ENCODE measurements at places on chromosomes 12 and 14.

- DNase-seq, result no peak
Observed at GRCh38 chr14:30496852-30497251, 62.1 kb upstream of the G2E3 start.

- DNase-seq, result no peak
Observed at GRCh38 chr14:95163132-95163531, 5.8 kb upstream of the DICER1 start.

- no peak for DNase-seq
Observed at GRCh38 chr14:56358851-56359614, 220.6 kb upstream of the TMEM260 start.

DNA sequence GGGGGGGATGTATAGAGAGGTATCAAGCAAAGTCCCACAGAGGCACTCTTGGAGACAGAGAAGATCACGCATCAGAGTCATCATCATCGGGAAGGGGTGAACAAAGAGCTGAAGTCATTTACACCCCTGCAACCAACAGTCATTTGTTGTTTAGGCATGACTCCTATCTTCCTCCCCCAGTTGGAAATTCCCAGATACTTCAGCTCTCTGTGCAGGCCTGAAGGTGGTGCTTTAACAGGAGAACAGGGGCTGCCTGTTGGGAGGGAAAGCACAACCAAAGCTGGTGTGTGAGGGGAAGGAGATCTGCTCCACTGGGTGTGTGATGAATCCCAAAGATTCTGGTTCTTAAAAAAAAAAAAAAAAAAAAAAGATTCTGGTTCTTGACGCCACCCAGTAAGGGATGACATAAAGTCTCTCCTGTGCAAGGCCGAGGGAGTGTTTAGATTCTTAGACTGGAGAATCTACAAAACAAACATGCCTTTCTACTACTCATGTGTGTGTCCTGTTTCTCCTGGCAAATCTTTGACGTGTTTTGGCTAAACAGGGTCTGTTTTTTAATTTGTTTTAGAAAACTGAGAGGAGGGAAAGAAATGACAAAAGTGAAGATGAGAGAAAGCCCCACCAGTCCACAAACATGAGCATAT is 121.0 kb upstream of the ARHGAP5 start:
- DNase-seq, result no peak

GRCh38 chr14:56587701-56588100 is 8.1 kb downstream of the TMEM260 start:
- no peak for DNase-seq

GRCh38 chr14:68987653-68988036 is 8.5 kb upstream of the ACTN1 start:
- peak; percentile 80 for DNase-seq

DNA sequence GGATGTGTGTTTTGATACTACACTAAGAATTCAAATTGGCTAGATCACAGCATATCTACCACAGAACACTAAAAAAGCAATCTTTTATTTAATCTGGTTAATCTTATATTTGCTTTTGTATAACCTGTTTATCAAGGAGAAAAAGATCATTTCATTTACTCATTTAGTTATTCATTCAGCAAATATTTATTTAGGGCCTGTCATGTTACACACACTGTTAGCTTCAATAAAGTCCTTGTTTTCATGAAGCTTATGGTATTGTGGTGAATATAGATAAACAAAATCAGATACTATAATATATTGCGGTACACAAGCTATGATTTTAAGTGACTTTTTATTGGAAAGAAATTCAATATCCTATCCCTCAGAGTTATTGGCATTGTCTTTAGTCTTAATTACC is 350.8 kb downstream of the LRFN5 start:
- no peak for DNase-seq

DNA sequence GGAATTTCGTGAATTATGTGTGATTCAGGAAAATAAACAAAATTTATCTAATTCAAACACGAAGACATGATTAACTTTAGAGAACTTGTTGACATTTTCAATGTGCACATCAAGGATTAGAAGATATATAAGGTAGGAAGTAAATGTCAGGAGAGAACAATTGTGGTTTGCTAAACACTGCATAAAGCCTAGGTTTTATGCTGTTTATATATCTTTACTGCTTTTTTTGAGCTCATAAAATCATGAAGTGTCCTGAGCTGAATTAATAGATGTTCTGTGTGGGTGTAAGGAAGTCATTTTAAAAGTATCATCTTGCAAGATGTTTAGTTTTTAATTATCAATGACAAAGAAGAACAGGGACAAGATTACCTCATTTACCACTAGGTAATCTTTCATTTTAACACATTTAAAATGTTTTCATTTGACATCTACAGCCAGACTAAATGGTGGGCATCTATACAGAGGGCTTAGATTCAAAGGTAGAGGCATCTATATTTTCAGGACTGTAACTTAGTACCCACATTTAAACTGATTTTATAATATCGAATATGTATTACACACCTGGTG is 382.8 kb downstream of the ADAMTS20 start:
- no peak for DNase-seq

GRCh38 chr12:106327309-106327869 is 24.9 kb downstream of the TCP11L2 start:
- DNase-seq, result no peak

DNA sequence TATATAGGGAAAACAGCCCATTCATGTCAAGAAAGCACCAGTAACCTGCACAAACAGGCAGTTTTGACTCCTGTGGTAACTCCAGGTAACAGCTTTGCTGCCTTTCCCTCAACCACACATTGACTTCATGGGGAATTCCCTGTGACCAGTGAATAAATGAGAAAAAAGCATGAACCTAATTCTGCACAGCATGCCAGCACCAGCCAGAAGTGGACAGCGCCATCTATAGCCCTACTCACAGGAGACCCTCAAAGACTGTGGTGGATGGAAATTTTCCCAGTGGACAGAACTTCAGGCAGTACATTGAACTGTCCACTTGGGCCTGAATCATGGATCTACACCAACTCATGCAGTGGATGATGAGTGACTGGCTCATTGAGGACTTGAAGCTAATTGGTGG is 152.1 kb downstream of the SLC8A3 start:
- DNase-seq, result no peak

DNA sequence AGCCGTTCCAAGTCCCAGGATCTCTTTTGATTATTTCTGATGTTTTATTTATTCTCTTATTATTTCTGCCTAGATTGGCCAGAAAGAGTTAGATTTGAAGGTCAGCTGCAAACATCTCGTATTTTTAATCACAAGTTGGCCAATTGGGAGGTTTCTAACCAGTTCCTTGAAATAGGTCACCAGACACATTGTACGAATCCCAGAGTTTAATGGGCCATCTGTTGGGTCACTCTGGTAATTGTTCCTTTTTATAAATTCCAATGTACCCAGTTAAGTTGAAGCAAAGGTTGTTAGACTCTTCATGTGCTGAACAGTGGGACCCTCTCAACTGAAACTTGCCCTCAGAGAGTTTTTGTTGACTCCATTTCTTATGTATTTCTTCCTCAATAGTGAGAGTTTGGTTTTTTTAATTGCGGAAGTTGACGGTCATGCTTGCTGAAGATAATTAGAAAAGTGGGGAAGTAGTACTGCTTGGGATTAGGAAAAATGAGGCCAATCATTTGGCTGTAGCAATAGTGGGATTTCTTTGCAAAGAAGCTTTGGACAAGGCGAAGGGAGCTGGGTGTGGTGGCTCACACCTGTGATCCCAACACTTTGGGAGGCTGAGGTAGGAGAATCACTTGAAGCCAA is 382.7 kb upstream of the RGS6 start:
- no peak for DNase-seq

DNA sequence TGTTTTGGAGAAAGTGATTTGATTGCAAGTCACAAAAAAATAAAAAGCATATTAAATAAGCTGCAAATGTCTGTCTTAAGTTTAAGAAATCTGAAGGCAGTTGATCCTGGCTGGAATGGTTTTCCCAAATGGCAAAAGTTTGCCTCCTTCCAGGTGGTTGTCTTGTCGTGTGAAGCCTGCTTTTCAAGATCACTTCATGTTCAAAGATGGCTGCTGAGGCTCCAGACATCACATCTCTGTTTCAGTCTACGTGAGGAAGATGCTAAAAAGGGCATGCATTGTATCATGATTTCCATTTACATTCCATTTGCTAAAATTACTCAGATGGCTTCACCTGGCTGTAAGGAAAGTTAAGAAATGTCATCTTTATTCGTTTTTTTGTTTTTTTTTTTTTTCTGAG is 31.6 kb upstream of the HMGA2 start:
- no peak for DNase-seq

DNA sequence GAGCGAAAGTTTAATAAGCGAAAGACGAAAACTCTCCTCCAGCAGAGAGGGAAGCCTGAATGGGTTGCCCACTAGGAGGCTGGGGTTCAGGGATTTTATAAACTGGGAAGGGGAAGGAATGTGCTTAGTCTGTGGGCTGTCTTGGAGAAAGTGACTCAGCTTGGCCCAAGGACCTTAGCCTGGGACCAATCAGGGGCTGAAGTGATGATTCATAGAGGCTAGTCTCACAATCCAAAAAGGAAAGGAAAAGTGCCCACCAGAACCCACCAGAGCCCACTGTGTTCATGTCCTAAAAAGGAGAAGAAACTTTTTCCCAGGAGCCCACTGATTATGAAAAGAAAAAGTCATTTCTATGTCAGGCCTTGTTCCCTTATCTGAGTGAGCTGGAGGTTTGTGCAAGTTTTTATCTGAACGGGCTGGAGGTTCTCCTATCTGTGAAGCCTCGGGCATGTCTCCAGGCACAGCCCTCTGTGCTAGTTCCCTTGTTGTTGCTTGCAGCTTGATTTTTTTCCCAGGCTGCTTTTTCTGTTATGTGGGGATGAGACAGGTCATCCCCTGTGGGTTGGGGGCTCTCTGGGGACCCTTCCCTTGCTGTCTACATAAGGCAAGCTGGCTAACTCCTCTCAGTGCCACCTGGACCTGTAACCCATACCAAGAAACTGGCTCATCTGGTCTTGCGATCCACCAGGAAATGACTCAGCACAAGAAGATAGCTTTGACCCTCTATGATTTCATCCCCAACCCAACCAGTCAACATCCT is 8.3 kb upstream of the GOLGA5 start:
- DNase-seq, result no peak

DNA sequence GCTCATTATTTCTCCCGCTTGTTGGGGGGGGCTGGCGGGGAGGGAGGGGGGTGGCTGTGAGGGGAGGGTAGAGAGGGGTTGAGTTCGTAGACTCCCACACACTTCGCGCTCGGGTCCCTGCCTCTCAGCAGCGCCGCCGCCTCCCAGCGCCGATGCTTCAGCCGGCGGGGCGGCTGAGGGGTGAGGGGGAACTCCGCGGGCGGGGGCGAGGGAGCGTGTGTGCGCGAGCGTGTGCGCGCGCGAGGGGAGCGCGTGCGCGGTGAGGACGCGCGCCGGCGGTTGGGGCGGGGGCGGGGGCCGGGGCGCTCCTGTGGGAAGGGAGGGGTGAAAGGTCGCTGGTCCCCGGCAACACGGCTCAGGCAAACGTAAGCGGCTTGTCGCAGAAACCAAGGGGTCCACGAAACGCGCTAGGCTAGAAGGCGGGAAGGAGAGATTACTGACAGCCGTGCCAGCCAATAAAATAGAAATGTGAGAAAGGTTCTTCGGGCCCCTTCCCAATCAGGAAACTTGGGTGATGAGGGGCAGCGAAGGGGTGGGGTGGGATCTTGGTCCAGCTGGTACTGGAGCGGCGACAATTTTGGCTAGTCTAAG is 343 bp upstream of the NOVA1 start:
- peak; percentile 89 for DNase-seq

DNA sequence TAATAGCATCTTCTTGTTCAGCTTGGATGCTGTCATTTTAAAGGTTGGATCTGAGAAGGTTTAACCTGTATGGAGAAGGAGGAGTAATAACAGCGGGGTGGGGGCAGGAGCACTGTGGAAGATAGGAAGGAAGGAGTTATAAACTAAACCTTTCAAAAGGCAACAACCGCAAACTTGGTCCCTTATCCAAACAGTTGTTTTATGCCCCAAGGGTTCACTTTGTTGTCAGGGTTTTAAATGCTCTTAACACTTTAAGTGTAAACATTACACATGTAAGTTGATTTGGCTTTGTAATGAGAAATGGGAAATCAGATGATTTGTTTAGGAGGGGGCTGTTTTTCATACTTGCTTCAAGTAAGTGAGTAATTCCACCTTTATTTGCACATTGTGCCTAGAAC is 3.0 kb downstream of the NPAS3 start:
- no peak for DNase-seq

GRCh38 chr12:118061011-118061872 is at the start of gene WSB2:
Gene WSB2, minus strand, starts transcription at chr12:118061179. Its CDS starts 131 bp downstream, at chr12:118061048.
- DNase-seq, result peak; percentile 62

DNA sequence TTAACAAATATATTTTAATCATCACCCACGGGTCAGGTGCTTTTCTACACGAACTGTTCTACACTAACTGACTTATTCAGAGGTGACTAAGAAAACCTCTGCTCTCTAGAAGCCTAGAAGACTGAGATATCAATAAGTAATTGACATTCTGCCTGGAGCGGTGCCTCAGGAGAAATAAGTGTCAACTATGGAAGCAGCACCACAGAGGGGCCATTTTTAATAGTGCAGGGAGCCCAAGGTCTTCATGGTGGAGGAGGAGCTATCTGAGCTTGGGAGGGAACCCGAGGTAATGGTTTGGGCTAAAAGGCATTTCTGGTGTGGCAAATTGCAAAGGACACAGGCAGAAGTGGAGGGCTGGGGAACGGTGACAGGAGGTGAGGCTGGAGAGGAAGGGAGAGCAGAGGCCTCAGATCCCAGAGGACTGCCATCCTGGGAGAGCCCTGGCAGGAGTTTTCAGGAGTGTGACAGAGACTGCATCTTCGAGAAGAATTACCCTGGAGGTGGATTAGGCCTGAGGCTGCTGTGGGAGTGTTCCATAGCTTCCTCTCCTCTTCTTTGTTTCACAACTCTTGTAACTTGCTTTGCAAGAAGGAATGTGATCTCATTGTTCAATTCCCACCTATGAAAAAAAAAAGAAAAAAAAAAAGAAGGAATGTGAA is 123.1 kb downstream of the NPAS3 start:
- no peak for DNase-seq

- DNase-seq, result no peak
Observed at GRCh38 chr12:107983756-107984472, 145.2 kb upstream of the WSCD2 start.

- no peak for DNase-seq
Observed at GRCh38 chr12:126768517-126768916, 1498.5 kb upstream of the TMEM132C start.

DNA sequence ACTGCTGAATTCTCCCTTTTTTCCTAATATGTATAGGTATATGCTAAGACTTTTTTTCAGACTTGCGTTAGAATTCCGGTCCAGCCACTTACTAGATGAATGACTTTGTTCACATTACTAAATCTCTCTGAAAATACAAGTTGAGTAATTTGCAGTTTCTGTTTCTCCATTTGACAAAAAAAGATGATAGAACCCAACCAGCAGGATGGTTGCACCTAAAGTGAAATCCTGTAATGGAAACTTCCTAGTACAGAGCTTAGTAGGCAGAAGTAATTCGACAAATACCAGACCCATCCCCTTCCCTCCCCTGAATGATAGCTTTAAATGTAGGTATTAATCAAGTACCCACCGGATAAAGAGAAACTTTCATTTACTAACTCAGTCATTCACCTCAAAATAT is 113.6 kb upstream of the RAP1B start:
- DNase-seq, result no peak

DNA sequence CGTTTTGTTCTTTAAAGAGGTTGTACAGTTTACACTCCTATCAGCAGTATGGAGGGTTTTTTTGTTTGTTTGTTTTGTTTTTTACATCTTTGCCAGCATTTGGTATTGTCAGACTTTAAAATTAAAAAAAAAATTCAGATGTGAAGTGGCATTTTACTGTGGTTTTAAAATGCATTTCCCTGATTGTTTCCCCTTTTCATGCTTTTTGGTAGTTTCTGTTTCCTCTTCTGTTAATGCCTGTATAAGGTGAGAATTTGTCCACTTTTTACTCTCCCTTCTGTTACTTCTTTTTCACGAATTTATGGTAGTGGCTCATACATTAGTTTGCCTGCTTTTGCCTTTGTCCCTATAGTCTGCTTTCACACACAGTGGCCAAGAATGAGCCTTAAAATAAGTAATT is 36.6 kb downstream of the MNAT1 start:
- DNase-seq, result no peak

Data from BE2C (cell line).